Mammary epithelial cell (primary cell): ENCODE measurements at places on chromosomes 3 and 15. TPM values are rescaled to one million over a fixed set of nuclear protein-coding genes. Genes with fewer than 3 reads are reported as not detected.
A peak's percentile ranks its signal among the peaks of the same experiment; 100 is the strongest.

GRCh38 chr3:184632551-184633236 lies 71.1 kb downstream of the EPHB3 start:
- DNase-seq = no peak

GRCh38 chr3:44309500-44309899 lies 29.1 kb upstream of the TCAIM start:
- no peak for DNase-seq

Gene LMOD3
- polyA plus RNA-seq = not detected

GRCh38 chr3:120425572-120426250 lies 25.1 kb downstream of the FSTL1 start:
- DNase-seq = no peak

Gene EPHA6
- not detected for polyA plus RNA-seq

Gene TM4SF18
- polyA plus RNA-seq = not detected

Gene WNT7A
- polyA plus RNA-seq = 11.1 TPM

DNA sequence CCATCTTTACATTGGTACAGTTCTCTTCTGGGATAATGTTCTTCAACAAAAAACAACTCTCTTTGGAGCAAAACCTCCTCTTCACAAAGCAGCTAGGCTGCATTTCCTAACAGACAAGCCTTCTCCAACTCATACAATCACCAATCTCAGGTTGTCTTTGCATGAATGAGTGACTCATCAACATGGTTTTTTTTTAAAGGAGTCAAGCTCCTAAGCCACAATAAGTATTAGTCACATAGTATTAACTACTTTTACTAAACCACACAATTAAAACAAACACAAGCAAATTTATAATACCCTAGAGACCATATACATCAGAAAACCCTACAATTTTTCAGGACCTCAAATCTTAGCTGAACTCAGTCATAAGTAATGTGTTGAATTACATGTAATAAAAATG lies 137.4 kb downstream of the TBC1D5 start:
- peak; percentile 88 for DNase-seq

Gene IDH3A
- polyA plus RNA-seq = 82.3 TPM

DNA sequence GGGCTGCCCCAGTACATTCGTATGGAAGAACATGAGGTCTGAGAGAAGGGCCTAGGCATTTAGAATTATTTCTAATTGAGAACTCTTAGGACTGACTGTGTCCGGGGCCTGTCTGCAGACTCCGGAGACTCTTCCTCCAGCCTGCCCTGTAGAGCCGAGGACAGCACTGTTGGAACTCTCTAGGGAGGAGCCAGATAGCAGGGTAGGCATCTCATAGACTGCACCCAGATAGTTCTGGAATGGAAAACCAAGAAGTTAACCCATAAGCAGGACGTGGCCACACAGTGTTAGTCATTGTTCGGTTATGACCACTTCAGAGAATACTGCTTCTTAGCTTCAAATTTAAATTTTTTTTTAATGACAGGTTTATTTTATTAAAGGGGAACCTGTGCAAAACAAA lies 59.5 kb downstream of the SNRK start:
- DNase-seq = peak; percentile 21

GRCh38 chr3:41575724-41576123 lies 376.4 kb downstream of the CTNNB1 start:
- no peak for DNase-seq

DNA sequence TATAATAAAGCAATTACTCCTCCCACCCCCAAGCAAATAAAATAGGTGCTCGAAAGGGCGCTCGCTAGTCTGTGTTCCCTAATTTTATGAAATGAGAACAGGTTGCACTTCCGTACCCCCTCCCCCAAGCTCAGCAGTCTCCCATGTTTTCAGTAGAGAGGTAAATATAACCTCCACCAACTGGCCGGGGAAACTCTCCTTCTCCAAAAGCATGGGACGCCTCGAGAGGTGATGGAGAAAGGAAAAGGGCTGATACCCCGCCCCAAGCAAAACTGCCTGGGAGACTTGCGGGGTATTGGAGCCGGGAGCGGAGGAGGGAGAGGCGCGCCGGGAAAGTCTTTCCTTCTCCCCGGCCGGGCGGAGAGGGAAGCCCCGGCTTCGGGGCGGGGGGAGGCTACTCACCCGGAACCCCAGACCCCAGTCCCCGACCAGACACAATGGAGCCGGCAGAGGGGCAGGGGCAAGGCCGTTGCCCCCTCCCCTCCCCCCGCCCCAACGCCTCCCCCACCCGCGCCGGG lies 605 bp downstream of the DCUN1D1 start:
- DNase-seq = peak; percentile 26

Gene ALDH1A2
- 0.15 TPM for polyA plus RNA-seq

GRCh38 chr15:80585544-80586018 lies 109.5 kb upstream of the ABHD17C start:
- DNase-seq = peak; percentile 79

- peak; percentile 23 for DNase-seq
Observed at GRCh38 chr3:44136421-44136820, 105.3 kb upstream of the TOPAZ1 start.

- no peak for DNase-seq
Observed at GRCh38 chr15:29097971-29098370, 171.7 kb downstream of the NSMCE3 start.

Gene CXCR6
- polyA plus RNA-seq = not detected

DNA sequence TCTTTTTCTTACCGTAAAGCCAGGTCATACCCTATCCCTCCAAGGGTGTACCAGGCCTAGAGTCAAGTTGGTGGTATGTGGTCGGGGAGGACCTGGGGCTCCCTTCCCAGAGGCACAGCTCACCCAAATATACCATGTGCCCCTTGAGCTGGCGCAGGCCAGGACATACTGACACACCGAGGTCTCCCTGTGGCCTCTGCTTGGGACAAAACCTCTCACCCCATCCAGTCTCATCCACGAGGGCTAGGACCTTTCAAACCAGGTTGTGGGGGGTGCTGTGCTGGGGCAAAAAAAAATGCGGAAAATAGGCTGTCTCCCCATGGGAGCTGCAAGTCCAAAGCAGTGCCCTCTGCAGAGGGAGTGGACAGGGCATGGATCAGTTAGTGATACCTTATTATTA lies 22.8 kb downstream of the PTH1R start:
- DNase-seq = no peak
